ENCODE measurements at places on chromosomes 11 and 22. TPM values are rescaled to one million over a fixed set of nuclear protein-coding genes. Genes with fewer than 3 reads are reported as not detected.

DNA sequence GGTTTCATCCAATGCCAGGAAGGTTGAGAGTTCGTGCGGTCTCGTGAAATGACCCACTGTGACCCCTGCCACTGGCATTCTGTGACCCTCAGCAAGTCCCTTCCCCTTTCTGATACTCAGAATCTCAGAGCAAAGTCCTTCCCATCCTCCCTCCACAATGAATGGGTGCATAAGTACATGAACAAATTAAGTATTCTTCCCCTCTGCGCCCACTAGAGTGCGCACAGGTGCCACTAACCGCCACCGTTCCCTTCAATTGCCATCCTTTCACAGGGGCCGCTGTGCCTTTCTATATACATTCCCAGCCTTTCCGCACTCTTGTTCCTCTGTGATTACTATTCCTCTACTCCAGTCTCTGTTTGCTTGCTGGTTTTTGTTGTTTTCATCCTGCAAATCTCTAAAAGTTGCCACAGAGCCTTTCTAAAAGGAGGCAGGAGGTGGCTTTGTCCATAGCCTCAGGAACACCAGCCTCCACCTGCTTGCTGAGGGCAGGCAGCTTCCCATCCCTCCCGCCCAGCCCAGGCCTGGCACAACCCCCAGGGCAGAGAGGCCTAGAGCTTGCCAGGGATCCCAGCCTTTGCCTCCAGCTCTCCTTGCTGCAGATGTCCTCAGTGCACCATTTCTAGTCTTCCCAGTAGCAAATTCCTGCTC, 6.7 kb upstream of the AP1B1 start:
- DNase-seq = no peak

DNA sequence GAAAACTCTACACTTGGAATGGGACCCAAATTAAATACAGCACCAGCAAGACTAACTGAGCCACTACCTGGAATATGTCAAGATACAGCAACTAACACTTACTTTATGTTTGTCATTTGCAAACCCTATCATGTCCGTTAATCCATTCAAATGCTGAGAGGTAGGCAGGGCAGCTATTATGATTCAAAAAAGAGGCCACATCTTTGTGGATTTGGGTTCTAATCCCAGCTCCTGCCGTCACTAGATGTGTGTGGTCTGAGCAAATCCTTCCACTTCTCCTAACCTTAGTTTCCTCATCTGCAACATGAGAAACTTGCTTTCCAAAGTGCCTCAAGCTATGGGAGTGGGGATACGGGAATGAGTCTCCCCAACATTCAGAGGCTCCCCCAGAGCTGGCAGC, 24.2 kb downstream of the FLI1 start:
- DNase-seq = no peak

- DNase-seq = no peak
Observed at GRCh38 chr11:118973985-118974384, 2.4 kb downstream of the FOXR1 start.

- peak; percentile 49 for DNase-seq
Observed at GRCh38 chr11:35363854-35364780, 55.2 kb downstream of the SLC1A2 start.

VWCE gene
- 19.2 TPM for total RNA-seq

- no peak for DNase-seq
Observed at GRCh38 chr11:69339041-69339733, 45.2 kb downstream of the MYEOV start.

- no peak for DNase-seq
Observed at GRCh38 chr11:119694334-119694733, 34.7 kb downstream of the NECTIN1 start.

SART1 gene
- 28.4 TPM for total RNA-seq

GRCh38 chr22:31509061-31509762, 12.9 kb downstream of the SFI1 start:
- DNase-seq = no peak

THAP12 gene
- 12.7 TPM for total RNA-seq

TBX10 gene
- not detected for total RNA-seq

DNA sequence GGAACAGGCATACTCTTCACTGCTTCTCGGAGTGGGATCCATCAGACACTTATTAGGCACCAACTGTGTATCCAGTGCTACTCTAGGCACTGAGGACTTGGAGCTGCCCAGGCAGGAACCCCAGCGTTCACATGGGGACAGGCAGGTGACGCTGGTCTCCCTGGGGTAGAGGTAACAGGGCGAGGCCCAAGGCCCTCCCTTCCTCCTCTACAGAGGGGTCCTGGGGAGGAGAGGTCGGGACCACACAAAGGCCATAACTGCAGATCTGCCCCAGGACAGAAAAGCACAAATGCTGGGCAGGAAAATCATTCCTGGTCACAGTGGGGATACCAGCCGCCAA, 262.2 kb downstream of the BRD1 start:
- peak; percentile 22 for DNase-seq

NF2 gene
- 37.3 TPM for total RNA-seq

- no peak for DNase-seq
Observed at GRCh38 chr11:126878913-126879482, 121.6 kb downstream of the KIRREL3 start.
